Activated T-helper 2 cell treated with anti-CD3 and anti-CD28 coated beads, Interferon-gamma antibody, Interleukin-2, Interleukin-4, amounts not matched to agents 10 μg/mL and 5 μg/mL and 100 μg/mL, durations not matched to agents 14 hours and 24 hours and 36 hours (primary cell): ENCODE measurements at places on chromosomes 6 and 20. TPM values are rescaled to one million over a fixed set of nuclear protein-coding genes. Genes with fewer than 3 reads are reported as not detected.

The PGBD1 gene
- 3.4 and 3.8 TPM in 2 replicates for total RNA-seq

The DAAM2 gene
- not detected in 2 replicates for total RNA-seq

The PXMP4 gene
- total RNA-seq, result 7.4 TPM in 2 replicates

The DEFB112 gene
- not detected in 2 replicates for total RNA-seq

The ACSS2 gene
- 51.3 and 59.4 TPM in 2 replicates for total RNA-seq

The HSPA12B gene
- total RNA-seq, result 0.05 TPM in 1 of 2 replicates, not detected in the other

The SLC17A1 gene
- 0.32 and 0.34 TPM in 2 replicates for total RNA-seq

The BTBD3 gene
- 13.2 and 15.1 TPM in 2 replicates for total RNA-seq

The TCF15 gene
- total RNA-seq, result not detected in 2 replicates

The HCRTR2 gene
- not detected in 2 replicates for total RNA-seq

The OXT gene
- total RNA-seq, result 0.55 TPM in 1 of 2 replicates, not detected in the other

The C6orf141 gene
- total RNA-seq, result not detected in 2 replicates

The VSTM2L gene
- 0.23 TPM in 1 of 2 replicates, not detected in the other for total RNA-seq

The BANF2 gene
- total RNA-seq, result not detected in 2 replicates

The RWDD2A gene
- 1.4 and 1.5 TPM in 2 replicates for total RNA-seq

The DCDC2 gene
- not detected in 2 replicates for total RNA-seq

The ZSWIM3 gene
- 6.2 and 6.3 TPM in 2 replicates for total RNA-seq

The SLC9A8 gene
- total RNA-seq, result 16.4 and 18.7 TPM in 2 replicates

The BPIFA2 gene
- total RNA-seq, result not detected in 2 replicates

The CRYBG1 gene
- 27.5 and 27.6 TPM in 2 replicates for total RNA-seq

The APCDD1L gene
- not detected in 2 replicates for total RNA-seq

The DEFB124 gene
- total RNA-seq, result not detected in 2 replicates

The CST5 gene
- total RNA-seq, result not detected in 2 replicates

The HUS1B gene
- total RNA-seq, result 1.6 and 1.8 TPM in 2 replicates

The SLC26A8 gene
- total RNA-seq, result not detected in 2 replicates

The HS3ST5 gene
- total RNA-seq, result not detected in 2 replicates

The RNF182 gene
- not detected in 2 replicates for total RNA-seq

The CLPSL2 gene
- not detected in 2 replicates for total RNA-seq

The KCNB1 gene
- total RNA-seq, result 0.05 TPM in 1 of 2 replicates, not detected in the other

The GJA10 gene
- 0.11 and 0.32 TPM in 2 replicates for total RNA-seq

The TAGAP gene
- 34.3 and 38.1 TPM in 2 replicates for total RNA-seq

The KCNK5 gene
- total RNA-seq, result 41.5 and 42.6 TPM in 2 replicates

The SMOC2 gene
- total RNA-seq, result not detected in 2 replicates

The CALHM4 gene
- total RNA-seq, result not detected in 2 replicates

The AVP gene
- not detected in 2 replicates for total RNA-seq
